ENCODE measurements at places on chromosomes 6 and 20. TPM values are rescaled to one million over a fixed set of nuclear protein-coding genes. Genes with fewer than 3 reads are reported as not detected.

Gene HLA-DPB1
- 19.6 TPM for total RNA-seq

Gene COX4I2
- 4.1 TPM for total RNA-seq

Gene PSMB8
- 15.7 TPM for total RNA-seq

Gene THEMIS
- 0.10 TPM for total RNA-seq

DNA sequence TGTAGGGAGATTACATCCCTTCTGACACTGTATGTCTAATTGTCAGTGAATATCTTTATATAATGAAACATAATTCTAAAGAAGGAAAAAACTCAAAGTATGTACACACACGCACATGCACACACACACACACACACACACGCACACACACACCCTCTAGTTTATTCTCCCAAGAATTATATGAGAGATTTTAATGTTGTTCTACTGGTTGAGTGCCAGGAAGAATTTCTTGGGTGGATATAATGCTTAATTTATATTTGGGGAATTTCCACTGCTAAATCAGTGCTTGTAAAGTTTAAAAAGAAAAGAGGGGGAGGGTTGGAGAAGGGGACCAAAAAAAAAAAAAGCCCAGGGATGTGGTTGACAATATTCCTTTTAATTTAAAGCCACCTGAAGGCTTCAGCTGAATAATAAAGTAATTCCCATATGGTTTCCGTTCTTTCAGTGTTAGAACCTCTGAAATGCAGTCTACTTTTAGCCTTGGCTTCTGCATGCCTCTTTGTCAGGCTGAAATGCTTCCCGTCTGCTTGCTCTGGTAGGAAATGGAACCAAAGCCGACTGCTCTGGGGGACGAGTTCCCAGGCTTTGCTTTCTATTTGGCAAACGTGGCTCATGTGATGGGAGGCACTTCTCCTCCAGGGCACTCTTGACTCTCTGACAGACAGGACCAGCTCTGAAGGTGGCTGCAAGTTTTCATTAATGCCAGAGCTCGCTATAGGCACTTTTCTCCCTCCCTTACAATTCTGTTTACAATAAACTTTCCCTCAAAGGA, 225.4 kb downstream of the PRL start:
- peak; percentile 78 for DNase-seq

GRCh38 chr20:38872491-38873049, 53.6 kb upstream of the FAM83D start:
- DNase-seq, result no peak

DNA sequence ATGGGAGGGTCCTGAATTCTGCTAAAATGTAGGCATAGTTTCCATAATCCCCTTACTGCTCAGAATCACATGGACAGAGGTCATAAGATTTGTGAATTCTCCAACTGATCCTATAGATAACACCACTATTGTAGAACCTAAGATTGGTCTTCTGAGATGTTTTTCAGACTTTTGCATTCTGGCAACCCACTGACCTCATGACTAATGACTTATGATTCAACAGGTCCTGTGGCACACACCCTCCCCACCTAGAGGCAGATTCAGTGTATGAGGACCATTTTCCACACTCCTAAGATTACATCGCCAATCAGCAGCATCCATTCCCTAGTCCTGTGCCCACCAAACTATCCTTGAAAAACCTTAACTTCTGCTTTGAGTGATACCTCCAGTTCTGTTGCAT, 207.2 kb downstream of the BTBD9 start:
- no peak for DNase-seq

DNA sequence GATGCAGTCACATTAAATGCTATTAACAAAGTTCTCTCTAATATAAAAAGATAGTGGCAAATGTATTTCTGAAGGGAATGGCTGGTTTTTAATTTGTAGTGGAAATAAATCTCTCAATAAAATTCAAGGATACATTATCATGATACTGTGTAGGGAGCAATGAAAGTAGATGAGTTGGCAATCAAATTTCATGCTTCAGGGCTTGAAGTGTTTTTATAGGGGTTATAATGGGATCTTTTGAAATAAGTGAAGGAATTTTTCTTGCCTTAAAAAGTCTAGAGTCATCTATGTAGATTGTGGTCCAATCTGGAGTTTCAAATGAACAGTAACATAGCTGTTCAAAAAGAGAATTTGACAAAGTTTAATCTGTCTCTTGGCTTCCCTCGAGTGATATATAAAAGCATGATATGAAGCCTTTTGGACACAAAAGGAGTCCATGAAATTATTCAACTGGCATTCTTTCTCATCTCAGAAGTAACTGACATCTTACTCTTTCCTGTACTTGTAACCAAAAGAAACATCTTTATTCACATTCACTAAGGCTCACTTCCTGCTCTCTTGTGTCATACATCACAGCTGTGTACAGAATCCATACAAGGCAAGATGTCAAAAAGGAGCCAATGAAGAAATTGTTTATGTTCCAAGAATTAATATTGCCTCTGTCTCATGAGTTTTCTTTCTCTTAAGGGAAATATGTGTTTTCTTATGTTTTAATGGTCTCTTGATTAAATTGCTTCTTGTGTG, 591.0 kb upstream of the GJE1 start:
- DNase-seq, result no peak

GRCh38 chr6:79571030-79571367, 33.8 kb upstream of the LCA5 start:
- DNase-seq, result no peak

GRCh38 chr6:8343600-8343999, 91.7 kb downstream of the SLC35B3 start:
- DNase-seq, result no peak

DNA sequence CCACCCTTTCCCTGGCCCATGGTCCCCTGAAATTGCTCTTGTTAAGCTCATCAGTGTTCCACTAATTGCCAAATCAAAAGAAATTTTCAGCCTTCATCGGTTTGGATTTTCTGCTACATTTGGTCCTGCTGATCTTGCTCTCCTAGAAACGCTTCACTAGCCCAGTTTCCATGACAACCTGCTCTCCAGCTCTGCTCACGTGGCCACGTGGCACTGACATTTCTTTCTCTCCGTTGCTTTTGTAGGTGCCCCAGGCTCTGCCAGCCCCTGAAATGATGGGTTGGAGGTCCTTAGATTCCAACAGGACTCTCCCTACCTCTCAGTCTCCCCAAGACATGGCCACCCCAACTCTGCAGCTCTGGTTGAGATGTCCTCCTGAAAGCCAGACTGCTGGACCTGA, 45.8 kb upstream of the NNAT start:
- DNase-seq, result no peak

- no peak for DNase-seq
These were observed 581 bp upstream of the ALDH8A1 start for GRCh38 chr6:134950482-134950881.

DNA sequence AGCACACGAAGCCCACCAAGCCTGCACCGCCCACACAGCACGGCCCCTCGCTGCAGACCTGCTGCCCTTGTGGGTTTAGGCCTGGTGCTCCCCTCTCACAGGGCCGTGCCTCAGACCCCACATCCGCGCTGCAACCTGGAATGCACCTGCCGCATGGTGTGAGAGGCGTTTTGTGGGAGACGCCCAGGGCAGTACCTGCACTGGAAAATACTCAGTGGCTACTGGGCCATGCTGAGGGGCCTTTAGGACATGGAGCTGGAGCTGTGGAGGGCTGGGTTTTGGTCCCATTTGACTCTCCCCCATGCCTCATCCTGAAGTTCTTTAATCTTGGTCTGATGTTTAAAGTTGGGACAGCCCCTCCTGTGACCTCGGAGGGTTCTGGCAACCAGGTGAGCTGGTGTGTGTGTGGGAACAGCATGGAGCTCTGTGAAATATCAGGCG, 116.3 kb downstream of the ERMARD start:
- no peak for DNase-seq

- DNase-seq, result no peak
These were observed 292.6 kb downstream of the GMDS start for GRCh38 chr6:1952740-1953360.

Measured in skin of body (tissue), 3 donors.